ENCODE measurements at places on chromosomes 4 and X.

DNA sequence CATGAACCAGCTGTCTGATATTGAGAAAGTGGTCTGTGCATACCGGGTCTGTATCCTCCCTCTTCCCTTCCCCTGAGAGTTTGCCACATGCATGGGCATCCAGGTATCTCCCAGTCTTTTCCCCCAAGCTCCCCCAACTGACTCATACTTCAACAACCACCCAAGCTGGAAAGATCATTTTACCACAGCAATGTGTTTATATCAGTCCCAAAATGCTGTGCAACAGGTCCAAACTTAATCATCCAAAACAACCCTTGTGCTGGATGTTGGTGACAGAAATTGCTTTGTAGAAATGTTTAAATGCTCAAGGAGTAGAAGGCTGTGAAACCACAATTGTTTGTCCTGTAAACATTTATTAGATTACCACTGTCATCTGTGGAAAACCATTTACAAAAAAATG is 286.8 kb upstream of the KLF3 start:
- no peak for DNase-seq

DNA sequence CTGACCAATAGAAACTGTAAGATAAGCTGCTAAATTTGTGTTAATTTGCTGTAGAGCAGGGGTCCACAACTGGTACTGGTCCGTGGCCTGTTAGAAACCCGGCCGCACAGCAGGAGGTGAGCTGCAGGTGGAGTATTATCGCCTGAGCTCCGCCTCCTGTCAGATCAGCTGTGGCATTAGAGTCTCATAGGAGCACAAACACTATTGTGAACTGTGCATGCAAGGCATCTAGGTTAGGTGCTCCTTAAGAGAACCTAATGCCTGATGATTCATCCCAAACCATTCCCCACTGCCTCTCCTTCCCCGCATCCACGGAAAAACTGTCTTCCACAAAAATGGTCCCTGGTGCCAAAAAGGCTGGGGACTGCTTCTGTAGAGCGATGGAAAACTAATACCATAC is 19.7 kb downstream of the FBXW7 start:
- peak; percentile 33 for DNase-seq

- DNase-seq, result no peak
These were observed 48.1 kb upstream of the FHDC1 start for GRCh38 chr4:152887981-152888380.

- DNase-seq, result no peak
These were observed 83.0 kb downstream of the PJA1 start for GRCh38 chrX:69082055-69082752.

- peak; percentile 52 for DNase-seq
These were observed 462.6 kb downstream of the IL15 start for GRCh38 chr4:142098900-142099545.

DNA sequence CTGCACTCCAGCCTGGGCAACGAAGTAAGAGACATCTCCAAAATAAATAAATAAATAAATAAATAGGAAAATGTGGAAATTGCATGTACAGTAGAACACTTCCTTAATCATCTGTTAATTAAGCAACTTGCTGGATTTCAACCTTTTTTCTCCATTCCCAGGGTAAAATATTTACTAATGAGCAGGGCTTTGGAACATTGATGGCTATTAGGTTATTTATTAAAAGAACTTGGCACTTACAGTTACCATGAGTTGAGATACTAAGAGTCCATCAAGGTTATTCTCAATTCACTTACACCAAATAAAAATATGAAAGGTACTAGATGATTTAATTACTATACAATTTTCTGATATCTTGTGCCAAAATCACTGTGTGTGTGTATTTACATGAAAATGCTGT is 607.1 kb downstream of the PCDH18 start:
- DNase-seq, result no peak

DNA sequence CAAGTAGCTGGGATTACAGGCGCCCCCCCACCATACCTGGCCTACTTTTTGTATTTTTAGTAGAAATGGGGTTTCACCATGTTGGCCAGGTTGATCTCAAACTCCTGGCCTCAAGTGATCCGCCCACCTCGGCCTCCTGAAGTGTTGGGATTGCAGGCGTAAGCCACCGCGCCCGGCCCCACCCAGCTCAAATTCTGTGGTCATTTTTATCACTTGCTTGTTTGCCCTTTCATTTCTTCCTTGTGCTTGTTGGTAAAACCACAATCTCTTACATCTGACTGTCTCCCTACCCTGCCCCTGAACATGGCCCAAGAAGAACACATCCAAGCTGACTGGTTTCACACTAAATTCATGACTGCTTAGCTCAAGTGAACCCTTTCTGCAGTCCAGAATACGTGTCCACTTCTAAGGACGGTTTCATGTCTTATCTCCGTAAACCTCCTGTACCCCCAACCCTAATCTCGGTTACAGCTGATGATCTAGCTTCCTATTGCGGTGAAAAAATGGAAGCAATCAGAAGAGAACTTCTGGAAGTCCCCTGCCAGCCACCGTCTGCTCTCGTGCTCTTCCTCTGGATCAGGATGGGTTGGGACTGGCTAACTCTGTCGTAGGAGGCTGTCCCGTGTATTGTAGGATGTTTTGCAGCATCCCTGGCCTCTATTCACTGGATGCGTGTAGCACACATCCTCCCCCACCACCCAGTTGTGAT is 5.4 kb upstream of the RS1 start:
- no peak for DNase-seq

DNA sequence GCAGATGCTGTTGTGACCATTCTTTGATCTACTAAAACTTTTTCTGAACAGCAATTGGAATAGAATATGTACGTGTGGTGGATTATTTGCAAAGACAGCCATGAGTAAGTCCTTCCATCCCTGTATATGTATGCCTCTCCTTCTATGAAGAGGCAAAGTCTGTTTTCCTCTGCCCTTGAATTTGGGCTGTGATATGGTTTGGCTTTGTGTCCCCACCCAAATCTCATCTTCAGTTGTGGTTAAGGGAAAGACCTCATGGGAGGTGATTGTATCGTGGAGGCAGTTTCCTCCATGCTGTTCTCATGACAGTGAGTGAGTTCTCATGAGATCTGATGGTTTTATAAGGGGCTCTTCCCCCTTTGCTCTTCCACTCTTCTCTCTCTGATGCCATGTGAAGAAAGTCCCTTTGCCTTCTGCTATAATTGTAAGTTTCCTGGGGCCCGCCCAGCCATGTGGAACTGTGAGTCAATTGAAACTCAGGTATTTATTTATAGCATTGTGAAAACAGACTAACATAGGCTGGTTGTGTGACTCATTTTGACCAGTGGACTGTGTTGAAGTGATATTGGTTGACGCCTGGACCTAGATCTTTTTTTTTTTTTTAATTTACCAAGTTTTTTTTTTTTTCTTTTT is 108.3 kb upstream of the CAMK2D start:
- DNase-seq, result peak; percentile 60

DNA sequence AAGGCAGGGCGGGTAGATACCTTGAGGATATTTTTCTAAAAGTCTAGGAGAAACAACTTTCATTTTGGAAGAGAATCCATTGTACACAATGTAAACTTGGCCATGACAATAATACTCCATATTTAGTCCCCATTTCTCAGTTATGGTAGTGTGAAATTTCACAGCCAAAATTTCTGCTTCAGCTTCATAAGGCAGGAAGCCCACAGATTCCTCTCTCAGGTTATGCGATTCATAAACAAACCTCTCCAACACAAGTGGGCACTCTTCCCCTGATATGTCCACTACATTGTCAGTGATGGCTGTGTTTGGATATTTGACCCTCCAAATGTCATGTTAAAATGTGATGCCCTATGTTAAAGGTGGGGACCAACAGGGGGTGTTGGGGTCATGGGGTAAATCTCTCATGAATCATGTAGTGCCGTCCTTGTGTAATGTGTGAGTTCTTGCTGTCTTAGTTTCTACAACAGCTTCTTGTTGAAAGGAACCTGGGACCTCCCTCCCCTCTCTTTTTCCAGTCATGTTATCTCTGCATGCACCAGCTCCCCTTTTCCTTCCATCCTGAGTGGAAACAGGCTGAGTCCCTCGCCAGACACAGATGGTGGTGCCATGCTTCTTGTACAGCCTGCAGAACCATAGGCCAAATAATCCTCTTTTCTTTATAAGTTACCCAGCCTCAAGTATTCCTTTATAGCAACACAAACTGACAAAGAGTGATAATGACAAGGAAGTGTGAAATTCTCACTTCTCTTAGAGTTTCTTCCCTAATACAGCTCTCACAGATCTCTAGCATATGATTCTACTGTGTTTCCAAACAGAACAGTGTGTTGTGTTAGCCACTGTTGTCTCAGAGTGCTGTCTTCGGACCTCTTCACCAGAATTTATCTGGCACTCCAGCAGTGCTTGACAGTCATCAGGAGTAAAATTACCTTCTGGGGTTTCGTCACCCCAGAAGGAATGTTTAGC is 598.4 kb upstream of the GNPDA2 start:
- DNase-seq, result no peak

DNA sequence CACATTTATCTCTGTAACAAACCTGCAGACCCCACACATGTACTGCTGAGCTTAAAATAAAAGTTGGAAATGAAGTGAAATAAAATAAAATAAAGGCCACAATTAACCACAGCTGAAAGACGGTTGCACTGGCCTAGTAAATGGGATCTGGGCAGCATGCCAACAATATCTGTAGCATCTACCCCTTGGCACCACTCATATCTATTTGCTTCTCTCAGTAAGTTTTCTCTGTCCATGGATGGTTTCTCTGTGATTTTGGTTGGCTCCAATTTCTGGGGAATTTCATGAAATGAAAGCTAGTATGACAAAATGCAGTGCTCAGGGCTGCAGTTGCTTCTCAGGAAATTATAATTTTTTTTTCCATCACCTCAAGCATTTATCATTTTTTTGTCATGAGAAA is 172.0 kb upstream of the IL15 start:
- DNase-seq, result no peak

DNA sequence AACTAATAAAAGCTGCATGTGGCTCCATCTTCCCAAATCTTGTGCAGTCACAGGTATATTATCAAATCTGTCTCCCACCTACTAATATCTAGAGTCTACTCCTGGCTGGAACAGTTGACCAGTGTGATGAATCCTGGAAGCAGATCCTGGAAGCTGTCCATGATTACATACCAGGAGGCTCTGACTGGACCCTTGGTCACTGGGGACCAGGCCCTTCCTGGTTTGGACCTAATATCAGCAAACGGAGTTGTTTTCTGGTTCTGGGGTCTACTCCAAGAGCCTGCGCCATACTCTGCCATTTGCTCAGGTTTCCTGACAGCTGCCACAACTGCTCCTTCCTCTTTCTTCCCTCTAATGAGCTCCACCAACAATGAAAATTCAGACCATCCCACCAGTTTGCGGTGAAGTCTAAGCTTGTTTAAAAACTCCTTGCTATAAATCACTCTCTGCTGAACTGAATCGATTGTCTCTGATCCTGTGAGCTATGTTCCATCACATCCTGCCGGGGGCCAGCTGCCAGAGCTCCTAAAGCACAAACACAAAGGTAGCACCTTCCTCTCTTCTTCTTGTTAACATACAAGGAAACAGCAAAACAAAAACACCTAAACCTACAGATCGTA is 114.2 kb downstream of the PALLD start:
- DNase-seq, result peak; percentile 74

DNA sequence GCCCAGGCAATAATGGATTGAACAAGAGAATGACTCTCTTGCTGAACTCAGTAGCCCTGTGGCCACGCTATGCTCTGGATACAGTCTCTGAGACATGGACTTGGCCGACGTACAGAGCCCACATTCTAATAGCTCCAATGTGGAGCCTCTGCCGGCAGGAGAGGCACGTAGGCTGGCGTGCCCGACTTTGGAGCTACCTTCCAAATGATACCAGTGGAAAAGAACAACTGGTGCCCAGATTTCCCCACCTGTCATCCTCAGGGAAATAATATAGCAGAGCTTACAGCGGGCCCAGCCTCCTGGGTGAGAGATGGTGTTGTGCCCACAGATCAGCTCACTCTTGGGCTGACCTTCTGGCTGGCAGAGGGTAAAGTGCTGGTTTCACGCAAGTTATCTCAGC is 10.6 kb downstream of the NDP start:
- no peak for DNase-seq

DNA sequence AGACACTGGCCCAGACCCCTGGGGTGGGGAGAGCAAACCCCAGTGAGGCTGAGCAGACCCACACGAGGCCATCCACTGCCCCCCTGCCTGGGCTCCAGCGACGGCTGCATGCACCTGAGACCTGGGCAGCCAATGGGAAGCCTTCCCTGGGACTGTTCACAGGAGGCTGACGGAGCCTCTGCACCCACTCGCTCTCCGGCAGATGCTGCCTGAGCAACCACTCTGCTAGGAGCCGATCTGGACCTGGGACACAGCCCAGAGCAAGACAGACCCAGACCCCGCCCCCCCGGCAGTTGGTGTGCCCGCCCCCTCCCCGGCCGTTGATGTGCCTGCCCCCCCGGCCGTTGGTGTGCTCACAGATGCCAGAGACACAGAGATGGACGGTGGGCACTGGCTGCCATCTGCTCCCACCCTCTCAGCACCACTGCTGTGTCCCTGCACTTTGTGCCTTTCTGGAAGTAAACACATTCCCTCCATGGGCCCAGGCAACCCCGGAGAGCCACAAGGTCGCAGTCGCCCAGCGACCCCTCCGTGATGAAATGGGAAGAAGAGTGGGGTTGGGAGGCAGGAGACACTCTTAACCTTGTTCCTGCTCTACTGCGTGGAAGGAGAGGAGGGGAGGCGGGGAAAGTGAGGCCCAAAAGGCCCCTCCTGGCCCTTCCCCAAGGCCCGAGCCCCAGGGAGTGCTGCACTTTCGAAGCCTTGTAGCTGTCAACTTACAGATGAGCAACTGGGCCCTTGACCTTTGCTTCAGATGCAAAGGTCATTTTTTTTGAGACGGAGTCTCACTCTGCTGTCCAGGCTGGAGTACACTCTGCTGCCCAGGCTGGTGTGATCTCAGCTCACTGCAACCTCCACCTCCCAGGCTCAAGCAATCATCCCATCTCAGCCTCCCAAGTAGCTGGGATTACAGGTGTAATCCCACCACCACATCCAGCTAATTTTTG is 62.0 kb downstream of the ZFYVE28 start:
- DNase-seq, result no peak

DNA sequence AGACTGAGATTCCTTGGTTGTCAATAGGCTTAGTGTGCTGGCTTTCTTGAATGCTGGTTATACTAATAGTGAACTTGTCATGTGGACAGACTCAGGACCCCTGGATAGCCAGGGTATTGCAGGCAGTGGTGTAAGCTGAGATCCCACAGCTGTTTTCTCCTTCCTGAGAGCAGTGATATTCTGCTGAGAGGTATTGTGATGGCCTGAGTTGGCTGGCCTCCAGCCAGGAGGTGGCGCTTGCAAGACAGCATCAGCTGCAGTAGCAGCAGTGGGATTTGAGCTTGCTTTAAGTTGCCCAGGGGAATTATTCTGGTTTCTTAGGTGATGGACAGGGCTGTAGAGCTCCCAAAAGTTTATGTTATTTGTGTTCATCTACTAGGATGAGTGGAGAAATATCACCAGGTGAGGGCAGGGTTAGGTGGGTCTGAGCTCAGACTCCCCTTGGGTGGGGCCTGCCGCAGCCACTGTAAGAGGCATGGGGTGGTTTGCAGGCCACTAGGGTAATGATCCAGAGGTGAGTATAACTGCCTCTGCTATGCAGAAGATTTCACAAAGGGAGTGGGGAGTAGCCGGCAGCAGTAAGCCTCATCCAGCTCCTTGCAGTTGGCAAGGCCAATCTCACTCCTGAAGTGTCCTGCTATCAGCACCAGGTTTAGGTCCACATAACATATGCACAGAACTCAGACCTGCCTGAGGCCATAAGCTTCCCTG is 66.2 kb downstream of the IL15 start:
- no peak for DNase-seq

GRCh38 chr4:78926826-78927225 is 12.4 kb downstream of the PAQR3 start:
- DNase-seq, result no peak

GRCh38 chr4:150299816-150300215 is 221.6 kb downstream of the DCLK2 start:
- DNase-seq, result no peak

- peak; percentile 38 for DNase-seq
These were observed 249.3 kb downstream of the CHIC1 start for GRCh38 chrX:73812256-73812655.

Data from GM23248 (cell line).